Activated CD4-positive, alpha-beta memory T cell treated with anti-CD3 and anti-CD28 coated beads for 36 hours (primary cell): ENCODE measurements at places on chromosomes 3 and 15. TPM values are rescaled to one million over a fixed set of nuclear protein-coding genes. Genes with fewer than 3 reads are reported as not detected.
A peak's percentile ranks its signal among the peaks of the same experiment; 100 is the strongest.

DNA sequence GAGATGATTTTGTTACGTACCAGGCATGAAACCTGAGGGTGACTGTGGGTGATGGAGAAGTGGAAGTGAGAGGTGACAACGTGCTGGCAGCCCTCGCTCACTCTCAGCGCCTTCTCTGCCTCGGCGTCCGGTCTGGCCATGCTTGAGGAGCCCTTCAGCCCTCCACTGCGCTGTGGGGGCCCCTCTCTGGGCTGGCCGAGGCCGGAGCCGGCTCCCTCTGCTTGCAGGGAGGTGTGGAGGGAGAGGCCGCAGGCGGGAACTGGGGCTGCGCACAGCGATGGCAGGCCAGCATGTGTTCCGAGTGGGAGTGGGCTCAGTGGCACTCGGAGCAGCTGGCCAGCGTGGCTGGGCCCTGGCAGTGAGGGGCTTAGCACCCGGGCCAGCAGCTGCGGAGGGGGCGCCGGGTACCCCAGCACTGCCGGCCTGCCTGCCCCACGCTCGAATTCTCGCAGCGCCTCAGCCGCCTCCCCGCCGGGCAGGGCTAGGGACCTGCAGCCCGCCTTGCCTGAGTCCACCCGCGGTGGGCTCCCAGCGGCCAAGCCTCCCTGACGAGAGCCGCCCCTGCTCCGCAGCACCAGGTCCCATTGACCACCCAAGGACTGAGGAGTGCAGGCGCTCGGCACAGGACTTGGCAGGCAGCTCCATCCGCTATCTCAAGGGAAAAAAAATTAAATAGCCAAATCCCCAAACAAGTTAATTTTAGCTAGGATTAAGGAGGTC, 29.7 kb upstream of the MYRIP start:
- no peaks in the 10 kb centered on the region for H3K36me3 ChIP-seq
- H3K4me1 ChIP-seq = no peaks in the 10 kb centered on the region
- H3K27me3 ChIP-seq = no peaks in the 10 kb centered on the region
- H3K4me3 ChIP-seq = no peak overlapping the region

GRCh38 chr15:99983171-99983885, 250.1 kb upstream of the LYSMD4 start:
- no peak overlapping the region for H3K4me3 ChIP-seq
- peaks cover 2% of the 10 kb centered on the region for H3K36me3 ChIP-seq

- H3K27me3 ChIP-seq = peaks cover 38% of the 10 kb centered on the region
- no peak overlapping the region for H3K4me3 ChIP-seq
- no peaks in the 10 kb centered on the region for H3K36me3 ChIP-seq
- no peak for DNase-seq
Observed at GRCh38 chr15:63387748-63388493, 6.3 kb upstream of the CA12 start.

GRCh38 chr15:92048739-92049138, 195.2 kb downstream of the SLCO3A1 start:
- H3K4me3 ChIP-seq = no peak overlapping the region
- no peaks in the 10 kb centered on the region for H3K36me3 ChIP-seq
- H3K27me3 ChIP-seq = no peaks in the 10 kb centered on the region
- H3K27ac ChIP-seq = no peak overlapping the region
- H3K4me1 ChIP-seq = peaks cover 18% of the 10 kb centered on the region
- no peak for DNase-seq

- no peak overlapping the region for H3K27ac ChIP-seq
- DNase-seq = no peak
- H3K27me3 ChIP-seq = no peaks in the 10 kb centered on the region
- H3K4me1 ChIP-seq = no peaks in the 10 kb centered on the region
Observed at GRCh38 chr15:95604634-95605036, 725.9 kb upstream of the NR2F2 start.

- no peaks in the 10 kb centered on the region for H3K36me3 ChIP-seq
- no peaks in the 10 kb centered on the region for H3K27me3 ChIP-seq
- no peak overlapping the region for H3K27ac ChIP-seq
- peaks cover 9% of the 10 kb centered on the region for H3K4me1 ChIP-seq
- DNase-seq = no peak
Observed at GRCh38 chr3:192875971-192876565, 41.6 kb downstream of the MB21D2 start.

GRCh38 chr3:194773771-194774455, 88.2 kb downstream of the FAM43A start:
- H3K27ac ChIP-seq = no peak overlapping the region
- H3K36me3 ChIP-seq = no peaks in the 10 kb centered on the region
- H3K27me3 ChIP-seq = peaks cover 13% of the 10 kb centered on the region
- H3K4me1 ChIP-seq = peaks cover 5% of the 10 kb centered on the region
- DNase-seq = no peak

GRCh38 chr3:149604125-149604875, 53.5 kb downstream of the WWTR1 start:
- no peaks in the 10 kb centered on the region for H3K4me1 ChIP-seq
- no peak overlapping the region for H3K27ac ChIP-seq
- DNase-seq = no peak
- no peaks in the 10 kb centered on the region for H3K36me3 ChIP-seq
- H3K27me3 ChIP-seq = no peaks in the 10 kb centered on the region

DNA sequence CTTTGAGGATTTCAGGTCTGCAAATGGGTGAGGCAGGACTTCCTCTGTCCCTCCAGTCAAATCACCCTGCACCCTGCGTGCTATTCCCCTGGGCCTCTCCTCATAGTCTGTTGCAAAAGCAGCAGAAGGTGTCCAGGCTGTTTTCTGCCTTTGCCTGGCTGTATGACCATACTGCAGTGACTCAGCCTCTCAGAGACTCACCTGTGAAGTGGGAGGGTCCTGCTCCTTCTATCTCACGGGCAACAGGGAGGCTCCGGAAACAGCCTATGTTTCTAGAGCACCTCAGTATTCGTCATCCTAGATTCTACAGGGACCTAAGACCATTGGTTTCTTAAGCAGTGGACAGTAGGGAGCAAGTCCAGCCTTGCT, 216.4 kb downstream of the TLE3 start:
- H3K27ac ChIP-seq = no peak overlapping the region
- H3K27me3 ChIP-seq = peaks cover 2% of the 10 kb centered on the region
- H3K4me3 ChIP-seq = no peak overlapping the region
- H3K36me3 ChIP-seq = no peaks in the 10 kb centered on the region
- H3K4me1 ChIP-seq = peaks cover 7% of the 10 kb centered on the region

GRCh38 chr15:26661748-26662147, 111.1 kb downstream of the GABRB3 start:
- no peak overlapping the region for H3K4me3 ChIP-seq
- no peak for DNase-seq
- no peaks in the 10 kb centered on the region for H3K27me3 ChIP-seq

DNA sequence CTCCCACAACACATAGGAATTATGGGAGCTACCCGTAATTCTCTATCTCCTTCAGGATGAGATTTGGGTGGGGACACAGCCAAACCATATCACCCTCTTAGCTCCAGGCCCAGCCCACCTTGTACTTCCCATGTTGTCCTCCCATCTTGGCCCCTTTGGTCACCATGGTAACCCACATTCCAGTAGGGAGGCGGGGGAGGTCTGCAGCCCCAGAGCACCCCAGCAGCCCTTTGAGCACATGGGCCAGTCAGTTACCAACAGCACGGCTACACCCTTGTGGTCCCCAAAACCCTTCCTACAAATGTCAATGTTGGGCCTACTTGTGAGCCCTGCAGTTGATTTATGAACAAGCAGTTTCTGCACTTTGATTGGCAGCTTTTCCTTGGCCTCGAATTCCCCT, 84.5 kb downstream of the LRRK1 start:
- H3K4me1 ChIP-seq = peaks cover 16% of the 10 kb centered on the region
- H3K27me3 ChIP-seq = peaks cover 3% of the 10 kb centered on the region

GRCh38 chr3:54251705-54252104, 129.4 kb downstream of the CACNA2D3 start:
- no peak overlapping the region for H3K27ac ChIP-seq
- H3K4me3 ChIP-seq = no peak overlapping the region

- no peak overlapping the region for H3K4me3 ChIP-seq
- no peaks in the 10 kb centered on the region for H3K27me3 ChIP-seq
- no peak overlapping the region for H3K27ac ChIP-seq
- peaks cover 1% of the 10 kb centered on the region for H3K36me3 ChIP-seq
- no peak for DNase-seq
Observed at GRCh38 chr3:129718201-129718600, 111.7 kb upstream of the PLXND1 start.

DNA sequence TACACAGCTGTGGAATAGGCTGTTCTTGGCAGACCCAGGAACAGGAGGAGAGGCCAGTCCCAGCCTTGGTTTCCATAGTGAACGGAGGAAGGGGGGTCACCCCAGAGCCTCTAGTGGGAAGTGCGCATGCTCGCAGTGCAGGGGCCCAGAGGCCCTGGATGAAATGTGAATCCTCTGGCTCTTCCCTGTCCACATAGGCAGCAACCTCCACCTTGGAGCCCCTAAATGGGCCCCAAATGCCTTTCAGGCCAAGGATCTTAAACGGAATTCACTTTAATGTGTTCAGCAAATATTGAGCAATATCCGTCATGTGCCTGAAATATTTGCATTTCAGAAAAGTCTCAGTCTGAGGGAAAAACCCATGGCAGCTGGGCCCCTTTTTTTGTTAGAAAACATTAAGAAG, 3.3 kb upstream of the NDN start:
- peaks cover 2% of the 10 kb centered on the region for H3K27me3 ChIP-seq
- no peak overlapping the region for H3K27ac ChIP-seq
- H3K4me3 ChIP-seq = no peak overlapping the region
- no peak for DNase-seq
- no peaks in the 10 kb centered on the region for H3K4me1 ChIP-seq
- no peaks in the 10 kb centered on the region for H3K36me3 ChIP-seq

- DNase-seq = no peak
- H3K36me3 ChIP-seq = no peaks in the 10 kb centered on the region
- no peaks in the 10 kb centered on the region for H3K4me1 ChIP-seq
- H3K27ac ChIP-seq = no peak overlapping the region
- no peak overlapping the region for H3K4me3 ChIP-seq
- H3K27me3 ChIP-seq = peaks cover 5% of the 10 kb centered on the region
Observed at GRCh38 chr15:88980498-88980897, 67.3 kb upstream of the MFGE8 start.

- H3K4me3 ChIP-seq = no peak overlapping the region
- no peak overlapping the region for H3K27ac ChIP-seq
- peaks cover 3% of the 10 kb centered on the region for H3K4me1 ChIP-seq
- H3K36me3 ChIP-seq = no peaks in the 10 kb centered on the region
Observed at GRCh38 chr3:52432691-52433141, 12.2 kb downstream of the SEMA3G start.

- H3K4me1 ChIP-seq = peaks cover 48% of the 10 kb centered on the region
- no peak overlapping the region for H3K27ac ChIP-seq
- H3K36me3 ChIP-seq = peaks cover 1% of the 10 kb centered on the region
- H3K4me3 ChIP-seq = no peak overlapping the region
- no peak for DNase-seq
Observed at GRCh38 chr3:130900959-130901358, 7.1 kb downstream of the ATP2C1 start.

DNA sequence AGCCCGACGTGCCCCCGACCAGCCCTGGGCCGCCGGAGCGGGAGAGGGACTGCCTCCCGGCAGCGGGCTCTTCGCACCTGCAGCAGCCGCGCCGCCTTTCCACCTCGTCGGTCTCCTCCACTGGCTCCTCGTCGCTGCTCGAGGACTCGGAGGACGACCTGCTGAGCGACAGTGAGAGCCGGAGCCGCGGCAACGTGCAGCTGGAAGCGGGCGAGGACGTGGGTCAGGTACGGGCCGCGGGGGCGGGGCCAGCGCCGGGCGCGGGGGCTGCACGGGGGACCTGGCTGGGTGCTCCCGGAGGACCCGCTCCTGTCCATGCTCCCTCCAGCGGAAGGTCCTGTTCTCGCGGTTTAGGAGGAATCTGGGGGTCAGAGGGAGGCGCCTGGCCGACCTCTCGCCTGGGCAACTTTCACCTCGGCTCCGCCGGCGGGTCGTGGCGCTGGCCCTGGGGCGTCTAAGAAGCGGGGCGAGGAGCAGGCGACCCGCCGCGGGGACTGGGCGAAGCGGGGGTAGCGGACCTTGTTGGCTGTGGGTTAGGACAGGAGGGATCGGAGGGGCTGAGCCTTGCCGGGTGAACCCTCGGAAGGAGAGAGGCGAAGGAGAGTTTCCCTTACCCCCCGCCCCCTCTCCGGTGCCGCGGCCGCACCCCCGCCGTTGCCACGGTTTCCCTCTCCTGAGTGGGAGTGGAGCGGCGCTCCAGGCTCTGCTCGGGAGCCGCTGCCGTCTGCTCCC, 682 bp downstream of the ITPKA start:
- H3K27ac ChIP-seq = no peak overlapping the region
- H3K4me3 ChIP-seq = peak overlapping the region; percentile 61
- peaks cover 3% of the 10 kb centered on the region for H3K36me3 ChIP-seq
- peak; percentile 60 for DNase-seq

- no peak overlapping the region for H3K27ac ChIP-seq
- H3K36me3 ChIP-seq = no peaks in the 10 kb centered on the region
- no peak overlapping the region for H3K4me3 ChIP-seq
- H3K27me3 ChIP-seq = no peaks in the 10 kb centered on the region
- peaks cover 3% of the 10 kb centered on the region for H3K4me1 ChIP-seq
- no peak for DNase-seq
Observed at GRCh38 chr3:13828501-13829265, 51.2 kb downstream of the WNT7A start.

- DNase-seq = no peak
- no peak overlapping the region for H3K4me3 ChIP-seq
- H3K4me1 ChIP-seq = peaks cover 42% of the 10 kb centered on the region
- no peaks in the 10 kb centered on the region for H3K36me3 ChIP-seq
Observed at GRCh38 chr3:192843119-192843518, 74.5 kb downstream of the MB21D2 start.

- H3K36me3 ChIP-seq = no peaks in the 10 kb centered on the region
- no peaks in the 10 kb centered on the region for H3K27me3 ChIP-seq
- H3K27ac ChIP-seq = no peak overlapping the region
- H3K4me3 ChIP-seq = no peak overlapping the region
- DNase-seq = no peak
Observed at GRCh38 chr15:81376231-81376630, 2.2 kb upstream of the TMC3 start.

Gene FBXW12
- not detected for total RNA-seq

Gene SHQ1
- total RNA-seq = 30.1 TPM

Gene TRNT1
- 51.5 TPM for total RNA-seq

Gene GTF2E1
- total RNA-seq = 19.8 TPM

Gene ZPLD1
- total RNA-seq = not detected

Gene METTL6
- total RNA-seq = 17.3 TPM

Gene CCDC50
- total RNA-seq = 15.4 TPM

Gene MYH15
- total RNA-seq = 0.12 TPM

Gene AVEN
- 13.1 TPM for total RNA-seq

Gene AP3B2
- not detected for total RNA-seq
